ENCODE measurements at places on chromosomes 6 and 20. TPM values are rescaled to one million over a fixed set of nuclear protein-coding genes. Genes with fewer than 3 reads are reported as not detected.

CST4 gene
- not detected for total RNA-seq

SIM1 gene
- total RNA-seq = 0.07 TPM

EYS gene
- total RNA-seq = not detected

SESN1 gene
- total RNA-seq = 14.4 TPM

ABHD12 gene
- total RNA-seq = 30.5 TPM

PKIG gene
- 2.5 TPM for total RNA-seq

CHMP4B gene
- total RNA-seq = 77.4 TPM

NMBR gene
- total RNA-seq = not detected

LKAAEAR1 gene
- 0.34 TPM for total RNA-seq

C6orf47 gene
- total RNA-seq = 21.6 TPM

SYNDIG1 gene
- not detected for total RNA-seq

SLC24A3 gene
- not detected for total RNA-seq

IP6K3 gene
- total RNA-seq = not detected

MLIP gene
- total RNA-seq = not detected

CPNE5 gene
- 2.5 TPM for total RNA-seq

BPIFB1 gene
- total RNA-seq = not detected

KHDRBS2 gene
- total RNA-seq = not detected

HCK gene
- total RNA-seq = not detected

FBXO5 gene
- 64.3 TPM for total RNA-seq

MYO6 gene
- 0.41 TPM for total RNA-seq

SLC17A4 gene
- total RNA-seq = not detected

RNF39 gene
- not detected for total RNA-seq

FOXF2 gene
- total RNA-seq = not detected

PLN gene
- total RNA-seq = not detected

LYRM4 gene
- total RNA-seq = 30.3 TPM

FABP7 gene
- not detected for total RNA-seq

MUCL3 gene
- total RNA-seq = not detected

BHLHE23 gene
- not detected for total RNA-seq

TUBE1 gene
- total RNA-seq = 15.4 TPM

NHLRC1 gene
- total RNA-seq = 0.18 TPM

FAM209B gene
- total RNA-seq = 1.5 TPM

CST7 gene
- 78.4 TPM for total RNA-seq

OGFR gene
- 79.2 TPM for total RNA-seq

TMEM170B gene
- total RNA-seq = 0.23 TPM

POM121L2 gene
- total RNA-seq = not detected

MDFI gene
- not detected for total RNA-seq

TXLNB gene
- total RNA-seq = 0.36 TPM

PRRT1 gene
- total RNA-seq = not detected

ASIP gene
- total RNA-seq = not detected

ECT2L gene
- not detected for total RNA-seq

BCAS1 gene
- not detected for total RNA-seq

SSTR4 gene
- total RNA-seq = not detected

HTR1B gene
- not detected for total RNA-seq

GGTLC1 gene
- total RNA-seq = not detected

ADGRF4 gene
- not detected for total RNA-seq

CYP39A1 gene
- not detected for total RNA-seq

OR2H2 gene
- total RNA-seq = not detected

BNIP5 gene
- total RNA-seq = not detected
